ENCODE measurements at places on chromosomes 11 and 22. TPM values are rescaled to one million over a fixed set of nuclear protein-coding genes. Genes with fewer than 3 reads are reported as not detected.

The CFAP300 gene
- total RNA-seq, result 8.2 TPM

The GLYAT gene
- total RNA-seq, result 57.8 TPM

The WNT11 gene
- total RNA-seq, result 2.2 TPM

GRCh38 chr11:74070723-74071492 is 62.0 kb upstream of the UCP3 start:
- no peak for DNase-seq
- no peaks in the 10 kb centered on the region for H3K27me3 ChIP-seq
- no peaks in the 10 kb centered on the region for H3K4me1 ChIP-seq
- no peak overlapping the region for H3K27ac ChIP-seq

GRCh38 chr11:58506935-58507334 is 970 bp downstream of the OR5B21 start:
- no peak overlapping the region for H3K4me3 ChIP-seq
- H3K27ac ChIP-seq, result no peak overlapping the region
- no peaks in the 10 kb centered on the region for H3K27me3 ChIP-seq
- H3K36me3 ChIP-seq, result no peaks in the 10 kb centered on the region
- no peaks in the 10 kb centered on the region for H3K4me1 ChIP-seq

DNA sequence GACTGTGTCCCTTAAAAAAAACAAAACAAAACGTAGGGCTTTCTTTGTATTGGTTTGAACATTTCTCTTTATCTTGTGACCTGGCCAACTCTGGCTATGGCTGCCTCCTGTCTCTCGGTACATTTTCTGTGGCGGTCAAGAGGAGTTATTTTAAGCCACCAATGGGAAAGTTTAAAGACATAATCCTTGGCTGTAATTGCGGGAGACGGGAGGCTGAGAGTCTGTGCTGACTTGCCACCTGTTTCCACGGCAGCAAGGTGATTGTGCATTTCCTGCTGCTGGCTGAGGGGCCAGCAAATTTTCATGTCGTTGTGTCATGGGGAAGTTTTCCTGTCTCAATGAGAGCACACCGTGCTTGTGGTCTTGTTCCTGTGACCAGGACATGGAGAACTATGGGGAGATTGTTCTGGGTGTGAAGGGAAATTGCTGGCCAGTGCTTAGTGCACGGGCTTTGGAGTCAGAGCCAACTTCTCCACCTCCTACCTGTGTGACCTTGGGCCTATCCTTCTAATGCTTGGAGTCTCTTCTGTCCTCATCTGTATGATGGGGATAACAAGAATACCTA is 11.0 kb downstream of the PTPRJ start:
- H3K4me1 ChIP-seq, result peaks cover 3% of the 10 kb centered on the region
- H3K27me3 ChIP-seq, result no peaks in the 10 kb centered on the region
- H3K36me3 ChIP-seq, result no peaks in the 10 kb centered on the region

Measured in kidney (tissue), 22 donors.